Purkinje cell (primary cell): ENCODE measurements at places on chromosomes 16 and 17. TPM values are rescaled to one million over a fixed set of nuclear protein-coding genes. Genes with fewer than 3 reads are reported as not detected.

KRT15 gene
- polyA plus RNA-seq: not detected in 2 replicates

MT1F gene
- 3.5 and 4.8 TPM in 2 replicates for polyA plus RNA-seq

NUP85 gene
- polyA plus RNA-seq: 11.8 and 23.0 TPM in 2 replicates

MPHOSPH6 gene
- polyA plus RNA-seq: 117 and 150 TPM in 2 replicates

ADAMTS18 gene
- polyA plus RNA-seq: 0.56 and 1.5 TPM in 2 replicates

TBX21 gene
- not detected in 2 replicates for polyA plus RNA-seq

ANKRD13B gene
- 1.6 and 2.1 TPM in 2 replicates for polyA plus RNA-seq

NOG gene
- polyA plus RNA-seq: 4.9 and 9.2 TPM in 2 replicates

LGALS9B gene
- not detected in 2 replicates for polyA plus RNA-seq

PRDM7 gene
- polyA plus RNA-seq: 0.18 TPM in 1 of 2 replicates, not detected in the other

NAGS gene
- not detected in 2 replicates for polyA plus RNA-seq

ITGAD gene
- not detected in 2 replicates for polyA plus RNA-seq

ITPRIPL2 gene
- polyA plus RNA-seq: not detected in 2 replicates

OTOA gene
- 0.38 TPM in 1 of 2 replicates, not detected in the other for polyA plus RNA-seq

SPHK1 gene
- polyA plus RNA-seq: 0.13 and 0.78 TPM in 2 replicates

WSCD1 gene
- polyA plus RNA-seq: 2.9 and 6.3 TPM in 2 replicates

GPRC5B gene
- polyA plus RNA-seq: 3,631 and 4,196 TPM in 2 replicates

LRRC46 gene
- polyA plus RNA-seq: 6.0 TPM in 1 of 2 replicates, not detected in the other

TP53TG3C gene
- not detected in 2 replicates for polyA plus RNA-seq

TBC1D3 gene
- polyA plus RNA-seq: 0.78 TPM in 1 of 2 replicates, not detected in the other

CIBAR2 gene
- polyA plus RNA-seq: 1.3 TPM in 1 of 2 replicates, not detected in the other

GPS2 gene
- polyA plus RNA-seq: 42.5 and 54.6 TPM in 2 replicates

SLFN14 gene
- polyA plus RNA-seq: not detected in 2 replicates

NPB gene
- not detected in 2 replicates for polyA plus RNA-seq

GNG13 gene
- 2,278 and 2,470 TPM in 2 replicates for polyA plus RNA-seq

GALR2 gene
- polyA plus RNA-seq: 0.41 TPM in 1 of 2 replicates, not detected in the other

CTNS gene
- polyA plus RNA-seq: 3.0 TPM in 1 of 2 replicates, not detected in the other

PRSS22 gene
- polyA plus RNA-seq: 1.9 and 3.8 TPM in 2 replicates

GRAP gene
- polyA plus RNA-seq: not detected in 2 replicates

CCL8 gene
- polyA plus RNA-seq: not detected in 2 replicates

SBK1 gene
- 3.2 and 6.9 TPM in 2 replicates for polyA plus RNA-seq

SCGB1C2 gene
- polyA plus RNA-seq: not detected in 2 replicates

CLDN7 gene
- not detected in 2 replicates for polyA plus RNA-seq

MYH13 gene
- not detected in 2 replicates for polyA plus RNA-seq

KRTAP4-4 gene
- polyA plus RNA-seq: not detected in 2 replicates
